Neuronal stem cell (in vitro differentiated cells): ENCODE measurements at places on chromosomes 7 and 10.

- no peak for DNase-seq
Observed at GRCh38 chr10:108582387-108582786, 1340.9 kb downstream of the XPNPEP1 start.

GRCh38 chr7:138784692-138785091 lies 13.1 kb upstream of the TMEM213 start:
- no peak for DNase-seq

GRCh38 chr10:124516746-124517397 lies 55.2 kb downstream of the LHPP start:
- no peak for DNase-seq

- no peak for DNase-seq
Observed at GRCh38 chr7:71626206-71626605, 494.3 kb downstream of the GALNT17 start.

- no peak for DNase-seq
Observed at GRCh38 chr7:115099906-115100305, 178.0 kb downstream of the MDFIC start.

DNA sequence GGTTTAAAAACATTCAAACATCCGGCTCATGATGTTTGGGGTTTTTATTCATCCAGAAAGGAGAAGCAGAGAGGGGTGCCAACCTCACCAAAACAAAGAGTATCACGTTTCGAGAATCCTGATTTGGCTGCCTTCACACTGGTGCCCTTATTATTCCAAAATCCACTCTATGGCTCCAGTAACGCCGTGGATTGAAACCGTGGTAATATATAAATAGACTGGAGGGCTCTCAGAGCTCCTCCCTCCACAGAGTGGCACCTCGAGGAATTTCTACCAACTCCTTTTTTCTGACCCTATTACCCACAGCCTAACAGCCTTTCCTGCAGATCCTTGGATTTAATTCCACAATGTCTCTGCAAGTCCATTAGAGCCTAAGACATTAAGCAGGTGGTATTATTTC lies 353.6 kb downstream of the CRPPA start:
- DNase-seq: no peak

DNA sequence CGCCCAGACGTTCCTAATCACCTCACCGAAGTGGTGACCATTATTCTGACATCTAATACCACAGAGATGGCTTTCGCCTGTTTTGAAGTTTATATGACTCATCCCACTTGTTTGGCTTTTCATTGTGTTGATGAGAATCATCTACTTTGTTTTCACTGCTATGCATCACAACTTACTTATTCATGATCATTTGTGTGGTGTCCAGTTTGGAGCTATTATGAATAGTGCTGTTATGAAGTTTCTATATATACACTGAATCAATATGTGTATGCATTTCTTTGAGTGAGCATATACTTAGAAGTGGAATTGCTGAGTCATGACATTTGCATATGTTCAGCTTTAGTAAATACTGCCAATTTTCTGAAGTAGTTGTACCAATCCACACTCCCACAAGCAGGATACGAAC lies 38.6 kb upstream of the TNKS2 start:
- DNase-seq: no peak

GRCh38 chr7:98878365-98879197 lies at the start of gene TRRAP:
TSS of gene TRRAP (plus strand) at chr7:98878532. CDS start at chr7:98881151, 2,619 bp downstream.
- peak; percentile 72 for DNase-seq

DNA sequence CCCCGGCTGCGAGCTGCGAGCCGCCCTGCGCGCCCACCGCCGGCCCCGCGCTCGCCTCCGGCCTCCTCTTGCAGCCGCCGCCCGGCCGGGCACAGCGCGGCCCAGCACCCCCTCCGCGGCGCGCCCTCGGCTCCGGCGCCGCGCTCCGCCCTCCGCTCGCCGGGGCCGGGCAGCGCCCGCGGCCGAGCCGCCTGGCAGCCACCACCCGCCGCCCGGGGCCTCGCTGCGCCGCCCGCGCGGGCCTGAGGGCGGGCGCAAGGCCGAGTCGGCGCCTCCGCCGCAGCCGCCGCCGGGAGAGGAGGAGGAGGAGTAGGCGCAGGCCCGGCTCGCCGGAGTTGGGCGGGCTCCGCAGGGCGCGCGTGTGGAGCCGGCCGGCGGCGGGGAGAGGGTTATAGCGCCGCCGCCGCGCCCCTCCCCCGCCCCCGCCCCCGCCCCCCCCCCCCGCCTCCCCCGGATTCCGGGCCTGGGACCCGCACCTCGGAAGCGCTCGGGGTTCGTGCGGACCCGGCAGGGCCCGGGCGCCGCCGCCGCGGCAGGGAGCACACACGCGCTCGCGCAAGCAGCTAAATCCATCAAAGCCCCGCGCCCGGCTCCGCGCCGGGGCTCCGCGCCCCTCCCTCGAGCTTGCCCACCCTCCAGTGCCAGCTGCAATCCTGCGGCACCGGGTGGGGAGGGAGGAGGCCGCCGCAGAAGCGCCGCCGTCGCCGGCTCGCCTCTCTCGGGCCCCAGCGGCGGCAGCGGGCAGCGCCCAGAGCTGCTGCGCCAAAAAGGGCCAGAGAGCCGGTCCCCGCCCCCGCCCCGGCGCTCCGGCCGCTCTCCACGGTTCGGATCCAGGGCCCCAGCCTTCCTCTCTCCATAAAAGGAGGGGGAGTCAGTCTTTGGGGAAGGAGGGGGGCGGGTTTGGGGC lies at the start of gene PDGFA:
Gene PDGFA (minus strand): TSS at position 363 of the 907 bp plus-strand sequence. CDS start 845 bp downstream, outside the sequence.
- DNase-seq: no peak

- peak; percentile 69 for DNase-seq
Observed at GRCh38 chr7:8433477-8434289, at the start of gene NXPH1. TSS of gene NXPH1 (plus strand) at chr7:8433609.

GRCh38 chr10:11236234-11236633 lies 218.6 kb downstream of the CELF2 start:
- no peak for DNase-seq

DNA sequence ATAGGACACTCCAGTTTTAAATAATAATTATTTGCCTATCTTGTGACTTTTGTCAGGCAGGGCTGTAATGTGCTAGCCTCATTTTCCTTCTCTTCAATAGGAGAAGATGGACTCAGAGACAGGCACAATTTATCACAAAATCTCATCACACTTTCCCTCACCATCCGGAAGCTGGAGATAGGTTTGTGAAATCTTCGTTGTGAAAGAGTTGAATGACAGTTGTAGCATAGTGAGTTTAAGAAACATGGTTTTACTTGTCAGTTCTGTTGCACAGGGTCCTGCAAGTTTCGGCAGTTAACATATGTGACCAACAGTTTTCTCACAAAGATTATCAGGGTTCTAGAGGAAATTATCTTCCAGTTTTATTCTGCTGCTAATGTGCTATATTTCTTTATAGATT lies 37.7 kb upstream of the MAP3K8 start:
- no peak for DNase-seq

GRCh38 chr7:66576646-66577045 lies 52.0 kb upstream of the KCTD7 start:
- DNase-seq: no peak

DNA sequence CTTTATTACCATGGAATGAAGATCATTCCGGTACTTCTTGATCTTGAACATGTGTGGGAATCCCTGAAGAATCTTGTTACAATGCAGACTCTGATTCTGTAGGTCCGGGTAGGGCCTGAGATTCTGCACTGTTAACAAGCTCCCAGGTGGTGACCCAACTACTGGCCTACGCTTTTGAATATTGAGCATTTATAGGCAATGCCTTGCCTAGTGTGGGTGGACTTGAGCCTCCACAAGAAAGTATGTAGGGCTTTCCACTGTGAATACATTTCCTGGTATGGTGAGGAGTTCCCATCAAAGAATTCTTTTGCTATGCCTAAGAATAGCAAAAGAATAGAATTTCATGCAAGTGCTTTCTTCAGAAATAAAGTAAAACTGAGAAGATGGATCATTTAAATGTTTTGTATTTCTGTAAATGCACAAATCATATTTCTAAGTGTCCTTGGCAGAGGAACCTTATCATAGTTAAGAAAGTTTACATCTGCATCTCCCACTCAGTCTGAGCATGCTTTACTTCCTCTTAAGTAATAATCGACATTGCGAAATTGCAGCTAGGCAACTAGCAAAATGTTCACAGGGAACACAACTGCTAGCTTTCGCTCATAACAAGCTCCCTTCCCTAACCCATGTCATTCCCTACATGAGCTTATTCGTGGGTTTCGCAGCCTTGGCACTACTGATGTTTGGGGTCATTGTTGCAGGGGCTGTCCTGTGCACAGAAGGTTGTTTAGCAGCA lies 71.4 kb downstream of the AHR start:
- DNase-seq: no peak

GRCh38 chr10:24344279-24344678 lies 135.3 kb downstream of the KIAA1217 start:
- no peak for DNase-seq

GRCh38 chr10:111379534-111380187 lies 302.8 kb downstream of the ADRA2A start:
- no peak for DNase-seq

- no peak for DNase-seq
Observed at GRCh38 chr10:51521605-51522004, 177.8 kb downstream of the CSTF2T start.

DNA sequence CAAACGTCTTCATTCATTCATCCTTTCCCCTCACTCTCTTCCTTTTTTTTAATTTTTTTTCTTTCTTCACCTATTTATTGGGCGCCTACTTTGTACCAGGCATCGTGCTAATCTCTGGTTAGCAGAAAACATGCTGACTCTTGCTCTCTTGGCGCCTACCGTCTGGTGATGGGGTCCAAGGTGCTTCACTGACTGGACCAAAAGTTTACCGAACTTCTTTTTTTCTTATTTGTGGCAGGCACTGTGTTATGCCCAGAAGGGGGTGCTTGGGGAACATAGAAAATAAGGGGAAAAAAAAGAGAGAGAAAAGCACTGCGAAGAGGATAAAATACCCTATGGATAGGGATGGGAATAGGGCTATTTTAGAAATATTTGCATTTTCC lies 505 bp upstream of the FAM204A start:
- DNase-seq: no peak

- no peak for DNase-seq
Observed at GRCh38 chr7:148060724-148061123, 529.8 kb upstream of the C7orf33 start.

DNA sequence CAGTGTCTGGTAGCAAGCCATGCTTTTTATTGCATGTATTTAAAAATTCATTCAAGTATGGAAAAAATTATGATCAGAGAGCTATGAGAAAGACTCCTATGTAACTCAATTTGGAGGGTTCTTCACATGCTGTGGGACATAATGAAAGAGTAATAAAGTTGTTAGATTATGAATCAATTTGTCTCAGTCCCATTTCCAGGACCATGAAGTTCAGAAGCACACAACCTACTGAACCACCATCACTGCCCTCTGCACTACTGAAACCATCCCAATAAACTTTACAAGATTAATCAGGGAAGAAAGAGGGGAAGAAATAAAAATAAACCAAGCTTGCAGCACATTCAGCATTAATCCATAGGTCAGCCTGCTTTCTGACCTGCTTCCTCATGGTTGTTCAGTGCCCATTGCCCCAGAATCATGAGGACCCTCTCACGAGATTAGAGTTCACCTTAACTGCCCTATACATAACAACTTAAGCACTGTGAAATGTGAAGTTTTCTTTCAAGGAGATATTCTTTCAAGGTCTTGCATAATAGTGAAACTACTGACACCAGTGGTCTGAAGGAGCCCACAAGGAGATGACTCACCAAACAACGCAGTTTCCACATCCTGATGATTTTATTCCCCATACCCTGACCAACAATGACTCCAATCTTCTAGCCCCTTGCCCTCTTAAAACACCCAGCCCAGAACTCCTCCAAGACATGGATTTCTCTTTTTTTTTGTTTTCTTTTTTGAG lies 171.5 kb upstream of the ADCY1 start:
- no peak for DNase-seq

DNA sequence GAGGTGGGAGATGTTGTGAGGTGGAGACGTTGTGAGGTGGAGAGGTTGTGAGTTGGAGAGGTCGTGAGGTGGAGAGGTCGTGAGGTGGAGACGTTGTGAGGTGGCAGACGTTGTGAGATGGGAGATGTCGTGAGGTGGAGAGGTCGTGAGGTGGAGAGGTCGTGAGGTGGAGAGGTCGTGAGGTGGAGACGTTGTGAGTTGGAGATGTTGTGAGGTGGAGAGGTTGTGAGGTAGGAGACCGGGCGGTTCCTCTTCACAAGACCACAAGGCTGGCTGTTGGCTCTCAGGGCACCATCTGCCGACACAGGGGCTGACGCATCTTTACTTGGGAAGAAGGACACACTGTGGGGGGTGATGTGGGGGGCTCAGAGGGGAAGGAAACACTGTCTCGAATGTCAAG lies 34.7 kb upstream of the SHH start:
- DNase-seq: no peak

DNA sequence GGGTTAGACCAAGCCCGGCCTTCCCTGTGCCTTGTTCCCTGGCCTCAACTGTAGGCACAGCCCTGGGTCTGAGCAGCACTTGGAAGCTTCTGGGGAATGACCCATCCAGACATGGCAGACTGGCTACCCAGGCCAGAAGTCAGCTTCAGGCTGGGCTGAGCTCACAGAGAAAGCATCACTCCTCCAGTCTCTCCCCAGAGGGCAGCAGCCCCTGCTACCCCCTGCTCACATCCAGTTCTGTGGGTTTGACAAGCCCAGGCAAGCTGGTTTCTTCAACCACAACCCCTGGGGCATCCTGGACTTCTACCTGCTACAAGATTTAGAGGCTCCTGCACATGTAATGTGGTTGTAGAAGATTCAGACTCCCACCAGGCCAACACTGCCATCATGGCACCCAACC lies 9.0 kb downstream of the C10orf71 start:
- no peak for DNase-seq

GRCh38 chr10:70903262-70903921 lies 15.0 kb upstream of the PCBD1 start:
- DNase-seq: peak; percentile 49

- DNase-seq: no peak
Observed at GRCh38 chr7:50349963-50350944, 45.7 kb downstream of the IKZF1 start.

- DNase-seq: peak; percentile 41
Observed at GRCh38 chr10:18104223-18104872, 35.9 kb upstream of the CACNB2 start.

GRCh38 chr7:146002431-146003078 lies 114.0 kb upstream of the CNTNAP2 start:
- no peak for DNase-seq

DNA sequence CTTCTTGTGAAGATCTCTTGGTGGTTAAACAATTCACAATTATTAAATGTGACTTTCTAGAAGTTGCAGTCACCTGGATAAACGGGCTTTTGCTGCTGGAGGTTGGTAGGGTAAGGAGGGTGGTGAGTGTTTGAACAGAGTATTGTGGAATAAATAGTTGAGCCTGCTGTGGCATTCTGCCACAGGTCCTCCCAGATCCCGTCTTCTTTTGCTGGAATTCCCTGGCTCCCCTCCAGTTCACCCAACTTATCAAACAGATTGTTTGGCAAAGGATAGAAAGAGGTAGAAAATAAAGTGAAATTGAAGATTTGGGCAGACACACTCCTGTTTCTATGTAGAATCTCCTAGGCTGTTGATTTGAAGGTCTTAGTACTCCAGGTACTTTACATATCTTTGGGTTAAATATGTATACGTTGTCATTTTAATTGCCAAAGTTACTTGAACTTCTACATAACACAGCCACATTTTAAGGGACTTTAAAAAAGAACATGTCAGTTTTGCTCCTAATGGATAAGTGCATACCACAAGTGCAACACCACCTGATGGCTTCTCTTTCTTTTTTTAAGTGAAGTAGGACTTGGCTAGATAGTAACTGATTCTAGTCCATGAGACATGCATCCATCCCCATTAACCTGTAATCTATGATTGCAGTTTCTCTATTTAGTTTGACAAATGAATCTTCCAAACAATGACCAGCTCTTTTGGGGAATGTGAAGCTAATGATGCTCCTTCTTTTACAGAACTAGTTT lies 83.0 kb downstream of the ARL4A start:
- DNase-seq: no peak
